Right renal cortex interstitium (tissue), 3 donors: ENCODE measurements at places on chromosomes 4 and X. TPM values are rescaled to one million over a fixed set of nuclear protein-coding genes. Genes with fewer than 3 reads are reported as not detected.

- DNase-seq = no peak
These were observed 511.5 kb upstream of the FAM241A start for GRCh38 chr4:111633663-111634266.

- DNase-seq = no peak
These were observed 282.2 kb upstream of the SLIT2 start for GRCh38 chr4:19969492-19969891.

- no peak for DNase-seq
These were observed 103.4 kb downstream of the EFHC2 start for GRCh38 chrX:44240036-44240435.

GRCh38 chr4:6964858-6965257 lies 55.2 kb downstream of the TBC1D14 start:
- DNase-seq = no peak

DNA sequence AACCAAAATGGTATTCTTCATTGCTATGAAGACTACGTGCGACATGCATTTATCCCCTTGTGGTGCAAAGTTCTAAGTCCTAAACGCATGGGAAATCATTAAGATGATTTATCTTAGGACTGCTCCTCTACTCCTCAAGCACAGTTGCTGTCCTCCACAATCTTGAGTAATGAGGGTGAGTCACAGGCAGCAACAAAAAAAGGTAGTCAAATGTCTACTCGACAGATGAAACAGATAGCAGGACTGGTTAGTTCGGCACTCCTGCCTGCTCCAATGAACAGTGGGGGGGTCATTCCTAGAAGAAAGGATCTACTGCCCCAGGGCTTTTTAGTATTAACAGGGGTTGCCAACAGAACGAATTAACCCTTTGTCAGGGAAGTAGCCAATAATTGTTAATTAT lies 233.7 kb upstream of the FGF13 start:
- no peak for DNase-seq

Gene LRIT3
- polyA plus RNA-seq = 0.37 TPM

DNA sequence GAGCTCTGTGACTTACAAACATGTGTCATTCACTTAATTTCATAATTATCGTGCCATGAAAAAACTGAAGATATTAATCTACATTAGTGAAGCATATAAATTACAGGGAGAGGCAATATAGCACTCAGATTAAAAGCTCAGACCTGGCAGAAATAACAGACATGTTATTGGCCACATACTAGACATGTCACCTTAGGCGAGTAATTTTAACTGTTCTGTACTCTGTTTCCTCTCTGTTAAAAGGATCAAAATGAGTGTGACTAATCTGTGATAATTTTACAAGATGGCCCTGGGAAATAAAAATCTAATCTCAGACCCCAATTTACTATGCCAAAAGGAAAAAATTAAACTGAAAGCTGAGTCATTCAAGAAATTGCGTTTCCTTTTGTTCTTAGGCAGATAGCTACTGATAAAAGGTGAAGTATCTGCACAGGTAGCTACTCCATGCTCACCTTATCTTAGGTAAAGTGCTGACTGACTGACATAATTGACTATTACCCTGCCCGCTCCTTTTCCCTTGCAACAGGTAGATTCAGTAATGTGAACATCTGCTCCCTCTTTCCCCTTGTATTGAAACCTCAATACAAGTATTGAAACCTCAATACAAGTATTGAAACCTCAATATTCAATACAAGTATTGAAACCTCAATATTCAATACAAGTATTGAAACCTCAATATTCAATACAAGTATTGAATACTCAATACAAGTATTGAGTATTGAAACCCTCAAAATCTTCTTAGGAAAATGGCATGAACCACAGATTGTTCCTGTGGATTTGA lies 33.2 kb downstream of the RELL1 start:
- DNase-seq = no peak

DNA sequence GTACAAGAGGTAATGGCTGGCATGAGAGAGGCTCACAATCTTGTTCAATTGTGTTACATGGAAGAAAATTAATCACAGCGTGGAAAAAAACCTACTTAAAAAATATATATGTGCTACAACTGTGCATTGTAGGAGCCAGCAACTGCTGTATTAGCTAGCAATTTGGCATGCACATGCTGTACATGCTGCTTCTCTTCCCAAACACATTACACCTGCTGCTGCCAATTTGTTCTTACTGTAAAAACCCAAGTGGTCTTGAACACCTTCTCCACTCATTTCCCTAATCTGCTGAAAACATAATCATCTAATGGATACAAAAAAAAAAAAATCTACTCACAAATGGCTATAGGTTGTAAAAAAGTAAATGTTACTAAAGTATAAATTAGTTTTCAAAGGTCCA lies 264.2 kb downstream of the INPP4B start:
- no peak for DNase-seq

GRCh38 chrX:100636321-100636991 lies at the start of gene TSPAN6:
TSS of gene TSPAN6 (minus strand) at chrX:100636806. CDS start at chrX:100636694, 112 bp downstream.
- peak; percentile 66 for DNase-seq

DNA sequence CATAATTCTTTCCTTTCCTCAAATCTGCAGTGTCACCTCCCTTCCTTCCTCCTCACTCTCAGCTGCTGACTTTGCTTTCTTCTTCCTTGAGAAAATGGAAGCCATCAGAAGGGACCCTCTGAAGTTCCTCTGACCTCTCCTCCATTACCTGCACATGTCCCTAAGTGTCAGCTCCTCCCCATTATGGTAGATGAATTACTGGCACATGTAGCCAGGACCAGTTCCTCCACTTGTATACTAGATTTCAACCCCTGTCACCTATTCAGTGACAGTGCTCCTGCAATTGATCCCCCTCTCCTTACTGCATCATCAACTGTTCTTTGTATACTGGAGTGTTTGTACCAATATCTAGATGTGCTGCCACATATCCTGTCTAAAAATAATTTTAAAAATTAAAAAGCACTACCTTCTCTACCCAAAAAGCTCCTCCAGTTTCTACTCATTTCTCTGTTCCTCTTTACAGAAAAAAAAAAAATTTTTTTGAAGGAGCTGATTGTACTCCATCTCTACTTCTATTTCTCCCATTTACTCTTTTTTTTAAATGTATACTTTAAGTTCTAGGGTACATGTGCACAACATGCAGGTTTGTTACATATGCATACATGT lies 78.6 kb downstream of the CLCN5 start:
- no peak for DNase-seq

GRCh38 chr4:96103086-96103485 lies 263.2 kb downstream of the PDHA2 start:
- no peak for DNase-seq

GRCh38 chr4:82525307-82525911 lies 36.4 kb downstream of the TMEM150C start:
- DNase-seq = no peak

- DNase-seq = no peak
These were observed 53.4 kb downstream of the PALLD start for GRCh38 chr4:168550064-168550766.

- DNase-seq = no peak
These were observed 21.7 kb upstream of the TMEM33 start for GRCh38 chr4:41913509-41913908.

Gene CTAG2
- polyA plus RNA-seq = not detected

GRCh38 chr4:1506956-1507721 lies 100.9 kb upstream of the NKX1-1 start:
- DNase-seq = no peak

Gene GAGE12E
- not detected for polyA plus RNA-seq

DNA sequence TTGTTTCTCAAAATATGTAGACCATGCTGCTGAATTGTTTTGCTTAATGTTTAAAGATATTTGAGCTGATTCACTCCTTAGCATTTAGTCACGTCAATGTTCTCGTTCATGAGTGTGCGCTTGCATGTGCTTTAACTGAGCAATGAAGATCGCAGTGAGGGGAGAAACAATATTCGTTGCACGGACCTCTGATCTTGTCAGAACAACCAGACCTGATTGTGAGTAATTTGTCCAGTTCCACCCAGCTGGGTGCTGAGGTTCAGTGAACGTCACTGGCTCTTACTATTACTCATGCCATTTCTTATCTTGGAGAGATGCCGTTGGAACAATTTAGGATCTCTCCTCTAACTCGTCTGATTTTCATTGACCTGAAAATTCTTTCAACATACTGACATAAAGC lies 15.0 kb upstream of the PRKX start:
- no peak for DNase-seq

DNA sequence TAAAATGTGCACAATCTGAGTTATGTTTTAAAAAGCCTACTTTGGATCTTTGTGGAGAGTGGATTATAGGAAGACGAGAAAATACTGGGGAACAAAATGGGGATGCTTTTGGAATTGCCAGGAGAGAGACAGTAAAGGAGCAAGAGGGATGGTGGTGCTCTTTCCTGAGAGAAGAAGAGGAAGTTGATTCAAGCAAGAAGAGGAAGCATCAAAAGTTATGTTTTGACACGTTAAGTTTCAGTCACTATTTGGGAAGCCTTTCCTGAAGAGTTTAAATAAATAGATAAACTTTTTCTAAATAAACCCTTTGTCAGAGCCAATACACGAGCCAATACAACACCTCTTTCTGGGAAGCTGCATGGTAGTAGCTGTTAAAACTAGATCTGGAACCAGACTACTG lies 394.1 kb downstream of the GALNTL6 start:
- DNase-seq = no peak

- DNase-seq = no peak
These were observed 27.8 kb upstream of the SLC2A9 start for GRCh38 chr4:10048941-10049697.

GRCh38 chr4:5300283-5300682 lies 249.0 kb downstream of the STK32B start:
- DNase-seq = no peak

Gene EXOC1L
- not detected for polyA plus RNA-seq

GRCh38 chrX:99172958-99173357 lies 1237.1 kb downstream of the PCDH19 start:
- DNase-seq = no peak

- DNase-seq = no peak
These were observed 151.3 kb upstream of the NUDT6 start for GRCh38 chr4:123073650-123074049.

DNA sequence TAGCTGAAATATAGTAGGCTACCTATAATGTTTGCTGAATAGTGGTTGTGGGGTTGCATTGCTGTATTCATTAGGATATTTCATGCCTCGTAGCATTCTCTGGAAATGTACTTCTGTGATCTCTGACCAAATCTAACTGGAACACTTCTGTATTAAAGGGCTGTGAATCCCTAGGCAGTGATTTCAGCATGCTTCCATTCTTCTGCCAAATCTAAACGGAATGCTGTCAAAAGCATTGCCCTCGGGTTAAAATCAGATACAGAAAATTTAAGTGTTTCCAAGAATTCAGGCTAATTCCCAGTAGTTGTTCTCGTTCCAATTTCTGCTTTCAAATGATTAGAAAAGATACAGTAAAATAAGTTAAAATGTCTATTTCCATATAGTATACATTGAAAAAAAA lies 1847.5 kb upstream of the IGFBP7 start:
- no peak for DNase-seq

DNA sequence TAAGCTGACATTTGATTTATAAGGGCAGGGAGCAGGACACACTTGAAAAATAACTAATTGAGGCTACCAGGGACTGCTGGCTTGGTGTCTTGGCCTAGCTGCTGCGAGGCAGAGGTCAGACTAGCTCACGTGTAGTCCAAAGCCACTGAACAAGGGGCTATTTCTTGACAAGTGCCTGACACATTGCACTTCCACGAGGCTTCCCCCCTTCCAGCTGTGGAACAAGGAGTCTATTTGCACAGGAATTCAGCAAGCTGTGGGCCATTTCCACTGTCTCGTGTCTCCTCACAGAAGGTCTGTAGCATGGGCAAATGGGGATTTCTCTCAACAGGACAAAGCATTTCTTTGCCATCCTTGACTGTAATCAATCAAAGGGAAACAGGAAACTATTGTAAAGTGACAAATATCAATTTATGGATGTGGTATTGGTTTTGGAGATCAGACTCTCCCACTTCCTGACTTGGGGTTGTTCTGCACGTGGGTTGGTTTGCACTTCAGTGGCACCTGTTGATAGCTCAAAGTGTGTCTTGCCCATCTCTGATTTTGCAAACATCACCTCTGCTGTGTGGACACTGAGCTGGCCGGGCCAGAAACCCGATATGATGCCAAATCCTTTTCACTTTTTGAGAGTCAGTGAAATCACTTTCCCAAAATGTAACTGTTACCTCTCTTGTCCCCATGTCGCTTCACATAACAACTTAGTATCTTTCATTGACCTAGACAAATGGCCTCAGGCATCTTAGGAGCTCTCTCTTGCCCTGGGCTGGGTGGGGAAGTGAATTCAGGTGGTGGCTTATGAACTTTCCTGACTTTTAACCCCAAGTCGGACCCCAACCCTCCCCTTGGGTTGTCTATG lies 107.4 kb upstream of the MAMLD1 start:
- no peak for DNase-seq

- no peak for DNase-seq
These were observed 120.1 kb downstream of the MANBA start for GRCh38 chr4:102640669-102641068.
